ENCODE measurements at places on chromosomes 13 and 19.
A peak's percentile ranks its signal among the peaks of the same experiment; 100 is the strongest.

DNA sequence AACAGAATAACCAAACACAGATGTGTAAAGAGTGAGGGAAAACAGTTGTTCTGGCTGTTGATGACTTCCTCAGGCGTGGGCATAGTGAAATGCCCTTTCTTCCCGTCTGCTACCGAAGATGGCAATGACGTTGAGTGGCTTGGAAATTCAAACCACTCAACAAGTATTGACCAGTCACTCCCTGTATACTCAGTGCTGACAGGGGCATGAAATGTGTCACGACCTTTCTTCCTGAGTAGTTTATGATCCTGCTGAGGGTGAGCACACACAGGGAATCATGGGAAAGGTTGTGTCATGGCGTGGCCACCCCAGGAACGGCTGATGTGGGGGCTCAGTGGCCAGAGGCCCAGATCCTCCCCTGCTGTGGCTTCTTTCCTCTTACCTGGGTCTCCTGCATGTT, 87.8 kb upstream of the C1QTNF9B start:
- DNase-seq, result no peak

GRCh38 chr13:34868733-34869132, 73.3 kb upstream of the NBEA start:
- DNase-seq, result no peak

DNA sequence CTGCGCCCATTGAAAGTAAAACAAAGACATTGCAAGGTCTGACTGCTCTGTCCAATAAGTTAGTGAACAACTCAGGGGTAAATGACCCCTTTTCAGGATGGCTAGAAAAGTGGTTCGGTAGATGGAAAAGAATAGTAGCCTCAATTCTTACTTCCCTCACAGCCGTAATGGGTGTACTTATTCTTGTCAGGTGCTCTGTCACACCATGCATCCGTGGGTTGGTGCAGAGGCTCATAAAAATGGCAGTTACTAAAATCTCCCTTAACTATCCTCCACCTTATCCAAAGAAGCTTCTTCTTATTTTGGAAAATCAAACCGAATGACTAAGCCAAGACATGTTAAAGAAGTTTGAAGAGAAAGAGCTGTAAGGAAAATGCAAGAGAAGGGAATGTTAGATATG, 31.4 kb upstream of the ZNF83 start:
- DNase-seq, result no peak

DNA sequence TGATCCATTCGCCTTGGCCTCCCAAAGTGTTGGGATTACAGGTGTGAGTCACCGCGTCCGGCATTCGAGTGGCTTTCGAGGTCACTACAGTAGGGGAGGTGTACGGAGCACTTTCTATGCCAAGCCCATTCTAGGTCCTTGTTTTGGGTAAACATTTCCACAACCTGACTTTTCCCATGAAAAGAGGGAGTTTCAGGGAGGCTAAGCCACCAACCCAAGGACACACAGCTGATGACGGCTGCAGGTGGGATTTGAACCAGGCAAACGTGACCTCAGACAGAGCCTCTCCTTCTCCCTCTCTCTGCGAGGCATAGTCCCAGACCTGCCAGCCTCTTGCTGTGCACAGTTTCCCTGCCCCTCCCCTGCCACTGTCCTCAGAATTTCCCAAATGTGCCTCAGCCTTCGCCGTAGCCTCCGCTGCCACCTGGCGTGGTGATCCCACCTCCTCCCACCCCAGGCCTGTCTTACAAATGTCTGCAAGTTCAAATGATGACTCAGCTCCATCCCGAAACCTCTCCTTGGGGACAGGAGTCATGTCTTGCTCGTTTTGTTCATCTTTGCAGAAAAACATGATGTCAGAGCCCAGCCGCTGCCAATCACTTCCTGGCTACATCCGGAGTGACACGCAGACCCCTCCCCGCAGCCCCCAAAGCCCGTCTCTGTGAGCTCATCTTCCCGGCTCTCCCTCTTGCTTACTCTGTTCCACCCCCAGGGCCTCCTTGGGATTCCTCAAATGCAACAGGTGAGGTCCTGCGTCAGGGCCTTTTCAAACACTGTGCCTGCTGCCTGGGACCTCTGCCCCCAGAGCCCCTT, 6.6 kb upstream of the GADD45B start:
- peak; percentile 78 for DNase-seq

- no peak for DNase-seq
These were observed 12.5 kb downstream of the SLC44A2 start for GRCh38 chr19:10637894-10638293.

GRCh38 chr13:49814551-49815270, 22.2 kb upstream of the KPNA3 start:
- DNase-seq, result peak; percentile 76

DNA sequence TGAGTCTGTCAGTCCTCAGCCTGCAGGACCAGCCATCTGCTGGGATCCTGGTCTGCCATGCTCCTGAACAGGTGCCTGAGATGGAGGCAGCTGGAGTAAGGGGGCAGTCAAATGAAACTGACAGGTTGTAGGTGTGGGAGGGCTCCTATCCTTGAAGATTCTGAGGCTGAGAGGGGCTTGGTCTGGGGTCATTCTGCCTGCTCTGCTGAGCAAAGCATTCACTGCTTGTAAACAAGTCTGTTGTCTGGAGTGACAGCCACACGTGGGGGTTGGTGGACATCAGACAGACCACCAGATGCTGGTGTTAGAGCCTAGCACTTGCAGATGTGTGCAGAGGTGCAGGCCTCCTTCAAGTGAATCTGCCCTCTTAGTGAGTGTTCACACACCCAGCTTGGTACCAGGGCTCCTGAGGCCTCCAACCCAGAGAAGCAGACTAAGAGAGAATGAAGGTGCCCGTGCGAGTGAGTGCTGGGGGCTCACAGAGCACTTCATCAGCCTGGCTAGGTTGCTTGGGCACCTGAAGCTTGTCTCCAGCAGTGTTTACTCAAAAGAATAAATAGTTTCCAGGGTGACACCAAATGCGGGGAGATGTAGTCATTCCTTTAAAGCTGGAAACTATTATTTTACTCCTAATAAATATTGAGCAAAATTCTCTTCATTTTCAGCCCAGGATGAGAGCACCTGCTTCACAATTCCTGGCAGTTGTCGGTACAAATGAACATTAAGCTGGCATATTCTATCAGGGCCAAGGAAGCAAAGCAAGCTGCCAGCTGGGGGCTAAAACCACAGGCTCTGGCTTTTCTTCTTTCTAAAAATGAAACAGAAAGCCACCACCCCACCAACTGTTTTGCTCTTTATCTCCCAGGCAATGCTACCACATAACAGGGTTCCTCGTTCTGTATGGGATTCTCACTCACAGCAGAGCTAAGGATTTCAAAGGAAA, 82.3 kb downstream of the RNASEH2B start:
- DNase-seq, result no peak

DNA sequence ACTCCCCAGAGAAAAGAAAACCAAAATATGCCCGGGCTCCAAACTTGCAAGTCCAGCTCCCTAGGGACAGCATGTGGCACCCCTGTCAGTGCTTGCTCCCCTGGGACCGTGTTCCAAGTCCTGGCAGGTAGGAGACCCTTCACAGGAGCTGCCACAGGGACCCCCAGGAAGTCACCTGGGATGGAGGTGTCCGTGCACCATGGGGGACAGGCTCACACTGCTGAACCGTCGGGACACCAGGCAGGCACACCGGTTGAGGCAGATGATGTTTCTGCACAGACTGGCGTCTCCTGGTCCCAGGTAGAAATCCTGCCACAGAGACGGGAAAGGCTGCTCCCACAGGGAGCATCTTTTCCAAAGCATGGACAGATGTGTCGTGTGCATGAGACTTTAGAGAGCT, 11.7 kb upstream of the PROZ start:
- no peak for DNase-seq

DNA sequence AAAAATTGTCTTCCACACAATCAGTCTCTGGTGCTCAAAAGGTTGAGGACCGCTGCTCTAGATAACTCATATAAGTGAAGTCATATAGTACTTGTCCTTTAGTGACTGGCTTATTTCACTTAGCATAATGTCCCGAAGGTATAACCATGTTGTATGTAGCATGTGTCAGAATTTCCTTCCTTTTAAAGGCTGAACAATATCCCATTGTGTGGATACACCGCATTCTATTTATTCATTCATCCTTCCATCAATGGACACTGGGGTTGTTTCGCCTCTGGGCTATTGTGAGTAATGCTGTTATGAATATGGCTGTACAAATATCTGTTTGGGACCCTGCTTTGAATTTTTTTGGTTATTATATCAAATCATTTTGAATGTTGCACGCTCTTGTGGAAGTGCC, 4.6 kb upstream of the LYPD5 start:
- no peak for DNase-seq

- DNase-seq, result no peak
These were observed 136.4 kb downstream of the ZAR1L start for GRCh38 chr13:32178763-32179162.

- DNase-seq, result no peak
These were observed 829 bp downstream of the B3GLCT start for GRCh38 chr13:31200637-31200971.

GRCh38 chr19:48681127-48681470, 8.3 kb upstream of the NTN5 start:
- peak; percentile 93 for DNase-seq

GRCh38 chr13:71873418-71874247, 6.6 kb upstream of the DACH1 start:
- DNase-seq, result no peak

DNA sequence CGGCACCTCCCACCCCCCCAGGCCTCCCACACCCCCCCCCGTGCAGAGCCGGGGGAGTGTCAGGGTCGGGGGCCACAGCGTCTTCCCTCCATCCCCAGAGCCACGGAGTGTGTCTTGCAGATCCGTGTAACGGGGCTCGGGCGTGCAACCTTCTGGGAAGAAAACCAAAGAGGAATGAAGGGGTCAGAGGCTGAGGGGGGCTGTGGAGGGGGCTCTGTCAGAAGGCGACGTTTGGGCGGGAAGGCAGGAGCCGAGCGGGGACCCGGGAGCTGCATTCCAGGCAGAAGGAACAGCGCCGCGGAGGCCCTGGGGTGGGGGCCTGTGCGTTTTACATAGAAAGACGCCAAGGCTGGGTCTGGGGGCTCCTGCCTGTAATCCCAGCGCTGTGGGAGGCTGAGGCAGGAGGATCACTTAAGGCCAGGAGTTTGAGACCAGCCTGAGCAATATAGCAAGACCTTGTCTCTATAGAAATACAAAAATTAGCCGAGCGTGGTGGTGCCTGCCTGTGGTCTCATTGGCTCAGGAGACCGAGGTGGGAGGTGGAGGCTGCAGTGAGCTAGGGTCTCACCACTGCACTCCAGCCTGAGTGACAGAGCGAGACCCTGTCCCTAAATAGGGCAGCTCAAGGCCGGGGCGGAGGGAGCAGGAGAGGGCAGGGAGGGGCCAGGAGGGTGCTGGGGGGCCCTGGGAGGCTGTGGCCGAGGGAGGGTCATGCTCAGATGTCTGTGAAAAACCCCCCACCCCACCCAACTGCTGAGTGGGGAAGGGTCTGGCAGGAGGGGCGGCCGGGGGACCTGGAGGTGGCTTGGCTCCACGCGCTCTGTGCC, 27.8 kb downstream of the ARID3A start:
- no peak for DNase-seq

DNA sequence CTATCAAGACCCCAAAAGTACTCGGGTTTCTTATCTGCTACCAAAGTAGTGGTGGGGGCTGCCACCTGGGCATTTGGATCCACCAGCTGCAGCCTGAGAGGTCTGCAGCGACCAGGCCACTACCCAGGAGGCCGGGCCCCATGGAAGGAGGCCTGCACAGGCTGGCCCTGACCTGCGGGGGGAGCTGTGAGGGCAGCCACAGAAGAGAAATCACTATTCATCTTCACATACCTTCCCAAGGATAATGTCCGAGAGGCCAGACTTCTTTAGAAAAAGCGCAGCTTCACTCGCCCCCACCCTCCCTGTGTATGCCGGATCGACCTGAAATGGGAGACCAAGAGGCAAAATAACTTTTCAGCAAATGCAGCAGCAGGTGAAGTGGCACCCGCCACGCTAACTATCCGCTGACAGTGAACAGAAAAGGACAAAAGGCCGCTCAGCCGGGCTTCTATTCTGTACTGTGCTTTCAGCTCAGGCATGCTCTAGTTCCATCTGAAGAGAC, 30.1 kb downstream of the EPS15L1 start:
- no peak for DNase-seq

DNA sequence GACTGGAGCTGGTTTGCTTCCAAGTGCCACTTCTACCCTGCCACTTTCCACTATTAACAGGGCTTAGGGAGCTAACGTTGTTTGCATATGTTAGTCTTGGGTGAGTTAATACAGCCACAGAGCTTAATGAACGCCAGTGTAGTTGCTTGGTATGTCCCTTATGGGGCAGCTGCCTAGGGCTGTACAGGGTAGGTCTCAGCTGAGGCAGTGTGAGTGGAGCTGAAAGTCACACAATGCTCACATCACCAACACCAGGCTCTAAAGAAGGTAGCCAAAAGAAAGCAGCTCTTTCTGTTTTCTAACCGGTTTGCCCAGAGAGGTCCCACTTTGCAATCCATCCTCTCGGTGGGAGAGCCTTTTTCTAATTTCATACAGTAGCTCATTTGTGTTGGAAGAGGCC, 186.2 kb downstream of the RGCC start:
- no peak for DNase-seq

- DNase-seq, result no peak
These were observed 14.3 kb upstream of the HSPH1 start for GRCh38 chr13:31175847-31176532.
